ENCODE measurements at places on chromosomes 2 and 18.

- DNase-seq: no peak
Measured at GRCh38 chr2:214294426-214294825, 116.4 kb upstream of the VWC2L start.

GRCh38 chr2:231184319-231184718 lies 14.1 kb upstream of the ARMC9 start:
- DNase-seq: no peak

GRCh38 chr18:40210696-40211095 lies 1744.3 kb upstream of the PIK3C3 start:
- DNase-seq: no peak

DNA sequence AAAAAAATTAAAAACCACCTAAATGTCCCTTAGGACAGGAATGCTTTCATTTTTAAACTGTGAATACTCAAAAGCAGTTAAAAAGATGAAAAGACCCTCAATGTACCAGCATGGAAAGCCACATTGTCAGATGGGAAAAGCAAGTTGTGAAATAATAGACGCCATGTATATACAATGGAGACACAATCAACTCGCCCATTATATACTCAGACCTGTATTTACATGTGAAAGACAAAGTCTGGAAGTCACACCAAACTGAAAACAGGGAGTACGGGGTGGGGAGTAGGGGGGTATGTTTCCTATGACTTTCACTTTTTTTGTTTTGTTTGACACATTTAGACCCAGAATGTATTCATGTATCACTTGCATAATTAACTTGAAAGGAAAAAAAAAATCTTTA lies 75.6 kb downstream of the CELF4 start:
- no peak for DNase-seq

- DNase-seq: no peak
Measured at GRCh38 chr18:45321520-45321919, 293.8 kb upstream of the SLC14A2 start.

Data from HuH-7.5 (cell line).